ENCODE measurements at places on chromosomes 12 and 14. TPM values are rescaled to one million over a fixed set of nuclear protein-coding genes. Genes with fewer than 3 reads are reported as not detected.

Gene GPRC5A
- polyA plus RNA-seq = 1.3 TPM

Gene CAPZA3
- polyA plus RNA-seq = not detected

Gene PSMB11
- not detected for polyA plus RNA-seq

Gene FSCB
- not detected for polyA plus RNA-seq

Gene MYF6
- 93.5 TPM for polyA plus RNA-seq

Gene KRT79
- polyA plus RNA-seq = not detected

Gene KRT72
- polyA plus RNA-seq = not detected

Gene CARMIL3
- polyA plus RNA-seq = 0.22 TPM

Gene LRP10
- 35.1 TPM for polyA plus RNA-seq

Gene ACRBP
- 2.1 TPM for polyA plus RNA-seq

Gene KCNC2
- 0.36 TPM for polyA plus RNA-seq

Gene SYNE3
- polyA plus RNA-seq = 9.1 TPM

Gene KRT80
- polyA plus RNA-seq = 3.1 TPM

Gene PYGL
- polyA plus RNA-seq = 22.0 TPM

Gene CMA1
- not detected for polyA plus RNA-seq

Gene STON2
- 12.1 TPM for polyA plus RNA-seq

Gene PIANP
- polyA plus RNA-seq = 5.5 TPM

Gene MMP19
- 1.0 TPM for polyA plus RNA-seq

Gene GAPDH
- 5,100 TPM for polyA plus RNA-seq

Gene WNT1
- polyA plus RNA-seq = 0.16 TPM

Gene BCL2L14
- 0.20 TPM for polyA plus RNA-seq

Gene USP44
- 0.60 TPM for polyA plus RNA-seq

Gene PLA2G1B
- polyA plus RNA-seq = not detected

Data from muscle of leg (tissue), 16 donors.